ENCODE measurements at places on chromosomes 7 and 10. TPM values are rescaled to one million over a fixed set of nuclear protein-coding genes. Genes with fewer than 3 reads are reported as not detected.

The NUTM2E gene
- 0.15 TPM for total RNA-seq

GRCh38 chr10:21702633-21703111 lies 168.6 kb downstream of the MLLT10 start:
- no peak for DNase-seq

The OGDHL gene
- total RNA-seq: 31.9 TPM

DNA sequence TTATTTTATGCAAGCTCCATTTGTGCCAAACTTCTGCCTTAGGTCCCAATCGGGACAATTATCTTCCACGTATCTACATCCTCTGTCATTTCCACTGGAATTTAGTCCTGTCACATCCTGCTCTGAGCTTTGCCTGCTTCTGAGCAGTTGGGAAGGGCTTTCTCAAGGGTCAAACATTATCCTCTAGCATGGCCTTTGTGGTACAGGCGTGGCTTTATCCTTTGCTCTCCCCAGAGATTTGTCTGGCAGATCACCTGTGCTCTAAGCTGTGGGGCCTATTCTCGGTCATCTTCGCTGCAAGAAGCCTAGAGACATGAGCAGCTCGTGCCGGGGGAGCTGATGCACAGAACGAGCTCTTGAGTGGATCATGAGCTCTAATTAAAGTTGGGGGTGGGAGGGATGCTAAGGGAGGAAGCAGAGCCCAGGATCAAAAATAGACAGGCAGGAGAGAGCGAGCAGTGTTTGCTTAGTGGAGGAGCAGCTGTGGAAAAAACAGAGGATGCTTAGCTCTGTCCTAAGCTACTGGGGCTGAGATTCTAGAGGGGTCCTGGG lies 19.8 kb upstream of the TMEM273 start:
- DNase-seq: no peak

All from H7 (cell line).